ENCODE measurements at places on chromosomes 4 and X.
A peak's percentile ranks its signal among the peaks of the same experiment; 100 is the strongest.

DNA sequence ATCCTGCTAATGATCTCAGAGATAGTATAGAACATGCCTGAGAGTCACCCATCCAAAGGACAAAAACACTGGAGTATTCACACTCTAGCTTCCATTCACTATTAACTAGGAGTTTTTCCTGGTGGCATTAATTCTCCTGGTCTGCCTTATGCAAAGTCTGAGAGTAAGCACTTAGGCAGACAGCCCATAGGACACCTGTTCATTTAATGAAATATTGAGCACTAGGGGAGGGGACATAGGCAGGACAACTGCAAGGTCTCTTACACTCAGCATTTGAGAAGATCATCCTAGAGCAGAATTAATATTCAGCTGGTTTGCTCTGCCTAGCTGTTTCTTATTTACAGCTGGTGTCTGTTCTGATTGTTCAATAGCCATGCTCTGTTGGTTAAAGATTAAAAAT is 508.5 kb downstream of the CENPC start:
- DNase-seq = no peak

GRCh38 chrX:117996918-117997480 is 119.6 kb downstream of the KLHL13 start:
- DNase-seq = no peak

GRCh38 chr4:19776021-19776459 is 475.7 kb upstream of the SLIT2 start:
- no peak for DNase-seq

DNA sequence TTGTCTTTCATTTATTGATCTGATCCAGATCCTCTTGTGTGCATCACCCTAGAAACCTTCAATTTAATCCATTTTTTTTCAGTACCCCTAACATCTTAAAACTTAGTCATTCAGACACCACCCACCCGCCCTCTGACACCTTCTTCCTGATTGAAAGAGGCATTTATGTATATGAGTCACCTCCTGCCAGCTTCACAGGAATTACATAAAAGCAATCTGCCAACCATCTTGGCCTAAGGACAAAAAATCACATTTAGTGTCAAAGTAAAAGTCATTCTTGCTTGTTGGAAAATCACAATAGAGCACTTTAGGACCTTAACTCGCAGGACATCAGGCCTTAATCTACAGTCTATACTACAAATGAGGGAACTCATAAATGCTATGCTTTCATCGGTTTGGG is 52.1 kb downstream of the NDST3 start:
- peak; percentile 16 for DNase-seq

- DNase-seq = no peak
Observed at GRCh38 chrX:120568035-120568434, 7.3 kb upstream of the CUL4B start.

- DNase-seq = no peak
Observed at GRCh38 chr4:154120690-154121345, 331.9 kb upstream of the SFRP2 start.

- DNase-seq = no peak
Observed at GRCh38 chrX:63488546-63489373, 137.6 kb upstream of the SPIN4 start.

DNA sequence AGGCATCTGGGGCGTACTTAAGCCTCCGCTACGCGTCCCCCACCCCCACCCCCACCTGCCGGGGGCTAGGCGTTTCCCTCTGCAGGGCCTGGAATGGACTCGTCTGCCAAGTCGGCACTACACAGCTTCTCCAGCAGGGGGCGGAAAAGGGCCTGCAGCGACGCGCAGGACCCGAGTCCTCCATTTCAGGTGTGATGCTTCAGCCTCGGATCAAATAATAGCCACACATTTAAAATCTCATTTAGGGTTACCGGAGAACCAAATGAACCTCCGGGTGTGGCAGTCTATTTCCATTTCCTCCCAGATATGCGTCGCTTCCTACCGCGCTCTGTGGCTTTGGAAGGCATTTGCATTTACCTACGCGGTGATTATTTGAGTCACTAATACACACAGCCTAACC is 2.9 kb downstream of the PAK3 start:
- peak; percentile 65 for DNase-seq

DNA sequence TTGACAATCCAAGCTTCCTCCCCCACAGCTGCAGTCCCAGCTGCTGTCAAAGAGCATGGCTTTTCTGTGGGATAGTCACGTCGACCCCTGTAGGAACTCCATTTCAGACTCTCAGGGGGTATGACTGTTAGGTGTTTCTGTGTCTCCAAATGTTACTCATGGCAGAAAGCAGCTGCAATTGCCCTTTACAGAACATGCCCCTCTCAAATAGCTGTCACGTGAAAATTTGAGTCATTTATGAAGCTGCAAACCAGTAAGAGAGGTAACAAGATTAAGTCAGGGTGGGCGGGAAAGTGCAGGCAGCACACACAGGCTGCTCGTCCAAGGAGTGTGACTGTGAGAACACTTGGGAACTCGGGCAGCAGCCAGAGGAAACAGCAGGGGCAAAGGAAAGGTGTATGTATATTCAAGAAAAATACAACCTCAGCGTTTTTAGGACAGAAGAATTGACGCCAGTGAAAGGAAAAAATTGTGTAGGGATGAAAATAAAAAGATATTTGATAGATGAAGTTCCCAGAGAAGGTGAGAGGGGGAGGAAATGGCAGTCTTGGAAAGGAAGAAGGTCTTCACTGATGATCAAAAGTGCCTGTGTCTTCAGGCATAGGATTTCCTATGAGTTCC is 66.5 kb upstream of the TMEM184C start:
- DNase-seq = no peak

DNA sequence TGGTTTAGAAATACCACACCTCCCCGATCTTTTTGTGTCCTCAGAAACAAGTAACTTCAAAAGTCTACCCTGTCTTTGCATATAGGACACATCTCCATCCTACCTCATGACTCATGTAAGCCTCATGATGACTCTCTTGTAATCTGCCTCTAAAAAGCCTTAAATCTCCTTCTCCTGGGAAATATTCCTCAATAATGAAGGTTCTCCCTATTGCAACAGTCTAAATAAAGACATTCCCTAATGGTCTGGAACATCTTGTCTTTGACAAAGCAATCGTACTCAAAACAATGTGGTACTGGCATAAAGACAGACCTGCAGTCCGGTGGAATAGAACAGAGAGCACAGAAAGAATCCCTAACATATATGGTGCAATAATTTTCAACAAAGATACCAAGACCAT is 257.7 kb downstream of the OPHN1 start:
- no peak for DNase-seq

- DNase-seq = no peak
Observed at GRCh38 chr4:38210396-38211114, 250.4 kb downstream of the PTTG2 start.

DNA sequence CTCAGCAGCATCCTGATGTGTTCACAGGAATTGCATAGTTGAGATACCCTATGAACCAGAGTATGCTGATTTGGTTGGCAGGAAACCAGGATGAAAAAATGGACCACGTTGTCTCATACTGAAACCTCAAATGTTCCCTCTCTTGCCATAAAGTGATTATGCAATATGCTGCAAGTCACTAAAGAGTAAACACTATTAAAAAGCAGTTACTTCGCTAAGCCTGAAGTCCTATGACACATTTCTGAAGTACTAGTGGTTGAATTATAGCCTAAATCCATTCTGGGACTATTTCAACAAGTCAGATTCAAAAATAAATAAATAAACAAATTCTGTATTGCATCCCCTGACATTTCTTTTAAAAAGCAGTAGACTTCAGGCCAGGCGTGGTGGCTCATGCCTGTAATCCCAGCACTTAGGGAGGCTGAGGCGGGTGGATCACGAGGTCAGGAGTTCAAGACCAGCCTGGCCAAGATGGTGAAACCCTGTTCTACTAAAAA is 106.0 kb upstream of the NAP1L5 start:
- no peak for DNase-seq

DNA sequence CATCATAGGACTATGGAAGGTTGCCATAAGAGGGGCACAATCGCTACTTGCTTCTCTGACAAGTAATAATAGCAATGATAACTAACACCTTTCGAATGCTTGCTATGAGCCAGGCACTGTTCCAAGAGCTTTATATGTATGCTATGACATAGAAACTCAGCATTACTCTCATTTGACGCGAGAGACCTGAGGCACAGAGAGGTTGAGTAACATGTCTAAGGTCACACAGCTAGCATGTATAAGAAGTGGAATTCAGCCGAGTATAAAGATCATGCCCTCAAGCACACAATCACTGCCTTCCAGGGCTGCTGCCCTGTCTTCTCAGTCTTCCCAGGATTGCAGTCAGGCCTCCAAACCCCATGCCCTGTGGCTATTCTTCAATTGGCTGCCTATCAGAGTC is 19.5 kb downstream of the PJA1 start:
- no peak for DNase-seq

GRCh38 chr4:130648570-130648969 is 1552.6 kb downstream of the C4orf33 start:
- no peak for DNase-seq

- no peak for DNase-seq
Observed at GRCh38 chr4:25767877-25768725, 94.7 kb downstream of the SEL1L3 start.

- DNase-seq = no peak
Observed at GRCh38 chr4:143185253-143186107, 763 bp downstream of the USP38 start.

DNA sequence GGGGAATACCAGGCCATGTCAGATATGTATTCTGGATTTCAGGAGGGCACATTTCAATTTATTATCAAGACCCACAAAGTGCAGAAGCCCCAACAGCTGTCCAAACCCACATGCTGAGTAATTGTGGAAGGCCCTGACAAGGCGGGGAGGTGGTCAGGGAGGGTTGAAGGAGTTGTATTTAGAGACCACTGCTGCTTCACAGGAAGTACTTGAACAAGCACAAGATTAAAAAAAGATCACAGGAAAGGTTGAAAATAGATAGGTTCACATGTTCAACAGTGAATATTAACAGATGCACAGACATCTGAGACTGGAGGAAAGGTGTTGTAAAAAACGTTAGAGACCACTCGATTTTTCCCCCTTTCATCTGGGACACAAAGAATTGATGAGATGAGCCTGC is 17.9 kb downstream of the ATP8A1 start:
- no peak for DNase-seq

DNA sequence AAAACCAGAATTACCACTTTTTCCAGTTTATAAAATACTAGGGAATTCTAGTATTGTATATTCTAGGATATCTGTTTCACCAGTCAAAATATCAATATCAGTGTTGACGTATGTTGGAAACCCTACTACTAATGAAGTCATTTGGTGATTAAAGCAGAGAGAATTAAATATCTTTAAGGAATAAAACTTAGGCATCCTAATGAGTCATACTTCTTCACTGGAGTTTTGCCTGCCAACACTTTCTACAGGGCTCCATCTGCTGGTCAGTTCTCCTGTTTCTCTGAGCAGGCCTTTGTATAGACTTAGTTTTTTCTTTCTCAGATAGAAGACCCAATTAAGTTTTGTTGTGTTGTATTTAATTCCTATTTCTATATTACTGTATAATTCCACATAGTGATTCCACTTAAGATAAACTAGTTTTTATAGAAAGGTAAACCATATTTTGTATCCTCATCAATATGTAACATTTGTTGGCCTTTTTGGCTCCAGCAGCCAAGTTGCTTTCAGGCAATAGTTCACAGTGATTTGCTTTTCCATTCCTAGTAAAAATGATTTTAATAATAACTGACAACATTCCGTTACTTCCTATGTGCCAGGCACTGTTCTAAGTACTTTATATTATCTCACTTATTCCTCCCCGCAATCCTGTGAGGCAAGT is 3.5 kb downstream of the AP1AR start:
- DNase-seq = peak; percentile 26

GRCh38 chr4:158007566-158007965 is 165.3 kb downstream of the GASK1B start:
- no peak for DNase-seq

- DNase-seq = no peak
Observed at GRCh38 chr4:22514001-22514400, 1.9 kb downstream of the ADGRA3 start.

DNA sequence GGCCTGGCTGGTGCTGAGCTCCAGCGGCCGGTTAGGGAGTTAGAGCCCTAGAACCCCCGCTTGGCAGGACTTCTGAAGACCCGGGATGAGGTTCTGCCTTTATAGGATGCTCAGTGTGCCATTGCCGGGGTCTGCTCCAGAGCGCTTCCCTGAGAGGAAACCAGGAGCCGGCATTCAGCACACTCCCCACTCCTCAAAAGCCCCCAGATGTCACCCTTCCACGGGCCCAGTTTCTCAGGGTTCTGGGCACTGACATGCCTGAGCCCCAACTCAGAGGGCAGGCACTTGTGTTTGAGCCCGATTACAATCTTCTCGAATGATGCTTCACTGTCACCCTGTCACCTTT is 6.5 kb downstream of the NKX3-2 start:
- DNase-seq = no peak

DNA sequence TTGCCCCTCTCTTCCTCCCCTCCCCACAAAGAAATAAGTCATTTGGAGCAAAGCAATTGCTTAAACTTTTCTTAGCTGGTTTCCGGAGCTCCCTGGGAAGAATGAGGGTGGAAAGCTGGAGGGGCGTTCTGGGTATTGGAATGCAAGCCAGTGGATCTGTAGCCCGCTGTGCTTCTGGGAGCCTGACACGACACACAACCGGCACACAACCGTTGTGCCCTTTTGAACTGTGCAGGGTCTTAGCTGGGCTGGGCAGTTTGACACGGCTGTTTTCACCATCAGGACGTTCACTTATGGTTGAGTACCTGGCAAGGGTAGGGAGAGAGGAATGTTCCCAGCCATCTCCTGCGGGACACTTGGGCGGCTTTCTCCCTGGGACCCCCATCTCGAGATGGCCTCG is 38.3 kb downstream of the SHROOM2 start:
- no peak for DNase-seq

DNA sequence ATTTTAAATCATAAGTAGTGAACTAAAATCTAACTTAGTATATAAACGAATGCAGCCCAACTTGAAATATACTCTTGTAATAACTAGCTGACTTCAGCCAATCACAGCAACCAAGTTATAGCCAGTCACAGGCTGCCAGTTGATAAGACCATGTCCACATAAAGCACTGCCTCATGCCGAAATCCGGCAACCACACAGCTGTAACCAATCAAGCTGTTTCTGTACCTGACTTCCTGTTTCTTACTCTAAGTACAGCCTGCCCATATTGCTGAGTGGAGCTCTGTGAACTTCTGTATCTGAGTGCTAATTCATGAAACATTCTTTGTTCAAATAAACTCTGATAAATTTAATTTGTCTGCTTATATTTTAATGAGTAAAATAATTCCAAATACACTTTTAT is 805.3 kb upstream of the EPHA5 start:
- no peak for DNase-seq

GRCh38 chr4:13493793-13494192 is 9.7 kb upstream of the RAB28 start:
- no peak for DNase-seq

GRCh38 chr4:147822128-147822527 is 90.2 kb downstream of the ARHGAP10 start:
- no peak for DNase-seq
